ENCODE measurements at places on chromosomes 12 and 14. TPM values are rescaled to one million over a fixed set of nuclear protein-coding genes. Genes with fewer than 3 reads are reported as not detected.

The GALNT9 gene
- 5.5 TPM for total RNA-seq

The HOXC4 gene
- 5.2 TPM for total RNA-seq

DNA sequence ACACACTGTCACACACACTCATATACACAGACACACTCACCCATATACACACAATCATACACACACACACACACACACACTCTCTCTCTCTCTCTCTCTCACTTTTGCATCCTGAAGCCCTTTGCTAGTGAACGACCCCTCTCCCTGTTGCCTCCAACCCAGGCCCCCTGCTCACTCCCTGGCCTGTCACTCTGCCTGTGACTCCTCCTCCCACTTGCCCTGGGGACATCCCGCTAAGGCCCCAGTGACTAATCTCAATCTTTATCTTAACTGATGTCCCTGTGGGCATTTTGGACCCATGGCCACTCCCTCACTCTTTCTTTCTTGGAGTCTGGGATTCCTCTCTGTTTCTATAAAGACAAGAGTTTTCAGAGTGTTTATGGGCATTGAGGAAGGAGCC is 10.9 kb upstream of the DLK1 start:
- no peak for DNase-seq

DNA sequence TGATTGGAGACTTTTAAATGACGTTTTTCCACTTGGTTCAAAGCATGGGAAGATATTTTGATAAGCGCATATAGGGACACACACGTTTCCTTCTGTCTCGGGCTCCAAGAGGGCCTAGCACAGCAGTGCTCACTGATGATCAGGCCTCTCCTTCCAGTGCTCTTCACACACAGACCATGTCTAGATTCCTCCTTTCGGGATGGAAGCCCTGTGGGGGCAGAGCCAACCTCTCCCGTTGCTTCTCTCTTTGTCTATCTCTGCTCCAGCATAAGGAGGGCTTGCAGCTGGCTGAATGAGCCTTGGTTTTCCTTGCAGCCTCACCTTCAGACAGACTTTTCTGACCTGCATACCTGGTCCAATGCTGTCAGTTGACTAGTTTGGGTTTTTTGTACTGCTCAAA is 22.3 kb downstream of the GPRC5D start:
- no peak for DNase-seq

- no peak for DNase-seq
Measured at GRCh38 chr12:17680220-17680619, 409.8 kb downstream of the RERGL start.

GRCh38 chr14:94770251-94770749 is 387 bp upstream of the GSC start:
- no peak for DNase-seq

The SIX6 gene
- not detected for total RNA-seq

DNA sequence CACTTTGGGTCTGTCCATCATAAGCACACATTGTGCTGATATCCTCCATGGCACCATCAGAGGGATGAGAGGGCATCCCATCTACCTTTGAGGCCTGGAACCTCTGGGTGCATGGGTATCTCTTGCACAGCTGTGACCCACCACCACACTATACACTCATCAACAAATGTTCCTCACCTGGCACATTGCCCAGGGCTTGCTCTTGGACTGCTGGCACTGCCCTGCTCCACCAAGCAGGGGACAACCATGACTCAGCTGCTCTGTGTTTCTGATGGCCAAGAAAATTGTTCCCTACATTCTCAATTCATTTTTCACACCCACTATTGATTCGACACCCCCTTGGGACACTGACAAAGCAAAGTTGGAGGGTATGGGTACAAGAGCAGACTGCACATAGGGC is 155.5 kb downstream of the PTPRO start:
- peak; percentile 64 for DNase-seq

The SOCS4 gene
- 3.8 TPM for total RNA-seq

The DAAM1 gene
- 1.3 TPM for total RNA-seq

DNA sequence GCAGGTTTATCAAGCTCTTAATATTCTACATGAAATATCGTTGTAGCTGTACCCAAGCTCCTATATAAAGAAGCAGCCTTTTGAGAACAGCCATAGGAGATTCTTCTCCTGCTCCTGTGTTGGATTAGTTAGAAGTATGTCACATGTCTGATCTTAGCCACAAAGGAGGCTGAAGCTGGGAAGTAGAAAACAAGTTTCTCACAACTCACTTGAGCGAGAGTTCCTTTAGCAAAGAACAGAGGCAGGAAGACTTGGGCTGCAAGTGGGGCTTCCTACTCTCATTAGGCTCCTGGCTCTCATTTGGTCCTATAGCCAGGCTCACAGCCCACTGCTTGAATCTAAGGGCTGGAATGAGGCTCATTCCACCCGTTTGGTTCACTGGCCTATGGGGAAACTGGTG is 281.9 kb downstream of the BTG1 start:
- DNase-seq: no peak

DNA sequence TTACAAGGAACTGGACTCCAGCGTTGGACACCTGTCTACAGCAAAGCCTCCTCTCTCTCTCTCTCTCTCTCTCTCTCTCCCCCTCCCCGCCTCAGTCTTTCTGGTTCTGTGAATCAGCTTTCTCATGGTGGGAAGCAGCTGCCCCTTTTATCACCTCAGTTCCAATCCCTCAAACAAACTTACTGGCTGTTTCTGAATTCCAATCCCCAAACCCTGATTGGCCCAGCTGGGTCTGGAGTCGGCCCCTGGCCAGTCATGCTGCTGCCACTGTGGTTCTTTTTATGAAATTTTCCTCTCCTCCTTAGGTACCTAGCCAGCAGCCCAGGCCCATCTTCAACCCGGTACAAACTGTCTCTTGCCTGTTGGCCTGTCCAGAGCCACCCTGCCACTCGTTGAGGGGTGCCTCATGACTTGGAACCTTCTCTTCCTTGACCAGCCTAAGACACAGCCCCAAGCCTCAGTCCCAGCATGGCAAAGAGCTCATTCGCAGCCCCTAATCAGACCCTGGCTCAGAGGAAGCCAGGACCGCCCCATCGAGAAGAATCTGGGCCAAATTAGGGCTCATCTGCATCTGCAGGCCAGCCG is 9.4 kb upstream of the MORN3 start:
- no peak for DNase-seq

DNA sequence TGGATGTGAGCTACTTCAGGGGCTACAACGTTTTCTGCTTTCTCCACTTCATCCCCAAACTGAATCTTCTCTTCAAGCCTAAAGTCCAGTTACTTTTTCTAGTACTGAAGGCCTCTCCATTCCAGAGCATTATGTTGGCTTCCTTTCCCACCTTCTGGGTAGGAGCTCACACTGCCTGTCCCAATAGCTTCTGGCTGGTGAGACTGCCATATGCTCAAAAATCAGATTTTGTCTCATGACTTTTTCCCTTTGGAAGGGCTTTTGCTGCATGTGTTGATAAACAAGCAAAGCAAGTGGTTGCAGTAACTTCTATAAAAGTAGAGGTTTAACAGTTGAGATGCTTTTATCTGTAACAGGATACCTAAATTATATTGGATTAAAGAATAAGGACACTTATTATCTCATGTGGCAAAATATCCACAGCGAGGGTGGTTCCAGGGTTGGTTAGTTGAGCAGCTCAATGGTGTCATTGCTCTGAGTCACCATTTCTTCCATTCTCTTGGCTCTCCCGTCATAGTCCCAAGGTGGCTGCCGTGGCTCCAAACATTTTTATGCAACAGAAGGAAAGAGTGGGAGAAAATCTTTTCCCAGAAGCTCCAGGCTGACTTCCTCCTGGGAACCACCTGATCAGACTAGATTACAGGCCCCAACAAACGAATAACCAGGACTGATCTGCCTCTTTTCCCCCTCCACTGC is 15.1 kb upstream of the PPFIBP1 start:
- DNase-seq: no peak

The GLS2 gene
- 1.5 TPM for total RNA-seq

DNA sequence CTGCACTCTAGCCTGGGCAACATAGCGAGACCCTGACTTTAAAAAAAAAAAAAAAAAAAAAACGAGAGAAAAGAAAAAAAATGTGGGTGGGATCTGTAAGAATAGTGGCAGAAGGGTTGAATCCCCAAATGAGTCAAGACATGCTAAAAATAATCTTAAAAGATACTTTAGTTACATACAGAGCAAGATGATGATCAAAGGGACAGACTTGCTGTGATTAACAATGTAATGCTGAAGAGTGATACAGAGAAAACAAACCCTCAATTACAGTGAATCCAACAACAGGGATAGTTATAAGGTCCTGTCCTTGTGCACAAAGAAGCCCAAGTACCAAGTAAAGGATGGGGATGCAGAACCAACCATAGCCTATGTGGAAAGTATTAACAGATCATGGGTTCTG is 80.3 kb downstream of the DCAF5 start:
- DNase-seq: no peak

- no peak for DNase-seq
Measured at GRCh38 chr12:1655225-1655788, 26.3 kb downstream of the WNT5B start.

DNA sequence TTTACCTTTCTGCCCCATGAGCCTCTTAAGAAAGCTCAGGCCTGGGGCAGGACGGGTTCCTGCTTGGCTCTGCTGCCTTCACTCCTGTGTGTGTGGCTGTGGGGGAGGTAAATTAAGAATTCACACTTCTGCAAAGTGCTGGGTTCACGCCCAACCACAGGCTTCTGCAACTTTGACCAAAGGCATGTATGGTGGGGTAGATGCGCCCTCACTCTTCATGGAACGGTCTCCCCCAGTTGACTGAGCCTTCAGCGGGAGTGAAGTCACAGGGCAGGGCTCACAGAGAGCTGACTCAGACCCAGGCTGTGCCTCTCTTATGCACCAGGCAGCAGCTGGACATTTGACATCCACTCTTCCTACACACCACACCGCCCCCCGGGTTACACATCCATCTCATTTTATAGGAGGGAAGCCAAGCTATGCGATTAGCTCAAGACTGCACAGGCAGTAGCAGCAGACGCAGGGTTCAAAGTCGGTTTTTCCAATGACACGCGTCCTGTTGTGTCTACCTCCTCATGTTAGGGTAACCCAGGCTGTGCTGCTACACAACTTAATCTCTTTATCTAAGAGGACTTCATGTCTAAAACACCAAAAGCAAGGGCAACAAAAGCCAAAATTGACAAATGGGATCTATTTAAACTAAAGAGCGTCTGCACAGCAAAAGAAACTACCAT is 15.4 kb upstream of the BCL11B start:
- no peak for DNase-seq

All from MG63 (cell line).